ENCODE measurements at places on chromosomes 6 and 20.

DNA sequence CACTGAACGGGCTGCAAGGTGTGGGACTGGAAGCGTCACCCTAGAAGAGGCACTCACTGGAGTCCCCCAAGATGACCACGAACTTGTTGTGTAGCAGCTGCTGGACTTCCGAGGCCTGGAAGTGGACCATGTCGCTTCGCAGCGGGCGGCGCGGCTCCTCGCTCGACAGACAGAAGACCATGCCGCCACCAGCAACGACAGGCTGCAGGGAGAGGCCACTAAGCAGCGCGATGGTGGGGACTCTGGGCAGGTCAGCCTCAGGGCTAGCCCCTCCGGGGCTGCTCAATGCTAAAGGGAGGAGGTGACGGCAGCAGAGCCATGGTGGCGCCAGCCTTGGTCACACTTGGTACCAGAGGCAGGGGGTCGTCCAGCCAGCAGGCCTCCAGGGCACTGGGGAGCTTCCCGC lies 720 bp downstream of the PCED1A start:
- DNase-seq, result no peak

DNA sequence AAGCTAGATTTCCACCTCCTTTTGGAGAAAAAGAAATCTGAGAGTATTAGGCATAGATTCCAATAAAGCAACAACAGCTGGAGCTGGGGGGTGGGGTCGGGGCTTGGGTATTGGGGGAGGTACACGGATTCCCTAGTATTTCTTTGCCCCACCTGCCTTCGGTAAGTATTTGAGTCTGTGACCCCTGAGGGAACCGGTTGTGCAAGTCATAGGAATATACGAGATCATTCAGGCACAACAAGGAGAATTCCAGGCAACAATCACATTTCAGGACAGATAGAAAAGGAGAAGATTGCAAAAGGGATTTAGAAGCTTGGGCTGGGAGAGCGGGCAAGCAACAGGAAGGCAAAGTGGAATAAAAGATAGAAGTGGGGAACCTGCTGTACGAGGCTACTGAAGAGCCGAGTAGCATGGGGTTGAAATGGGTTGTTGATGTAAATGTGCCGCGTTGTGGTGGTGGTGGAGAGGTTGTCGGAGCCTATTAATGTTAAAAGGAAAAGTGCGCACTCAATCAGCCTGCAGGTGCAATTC lies 148.9 kb downstream of the BCAS1 start:
- DNase-seq, result no peak

DNA sequence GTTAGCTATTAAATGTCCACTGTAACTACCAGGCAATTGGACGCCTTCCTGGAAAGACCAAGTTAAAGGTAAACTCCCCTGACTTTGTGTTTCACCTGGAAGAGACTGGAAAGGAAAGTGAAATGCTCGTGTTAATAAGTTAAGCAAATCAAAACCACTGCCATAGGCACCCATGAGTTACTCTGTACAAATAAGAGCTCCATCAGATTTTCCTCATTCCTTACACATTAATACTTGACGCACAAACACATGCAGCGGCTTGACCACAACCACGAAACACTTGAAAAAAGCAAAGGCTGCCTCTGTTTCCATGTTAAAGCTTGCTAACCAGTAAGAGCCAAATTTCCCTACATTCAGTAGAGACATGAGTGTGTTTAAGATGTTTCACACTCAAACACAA lies 19.8 kb downstream of the GCM1 start:
- DNase-seq, result no peak

GRCh38 chr6:60952500-60952899 lies 1333.5 kb downstream of the KHDRBS2 start:
- DNase-seq, result no peak

- no peak for DNase-seq
Observed at GRCh38 chr20:23114018-23114417, 27.9 kb upstream of the CD93 start.

DNA sequence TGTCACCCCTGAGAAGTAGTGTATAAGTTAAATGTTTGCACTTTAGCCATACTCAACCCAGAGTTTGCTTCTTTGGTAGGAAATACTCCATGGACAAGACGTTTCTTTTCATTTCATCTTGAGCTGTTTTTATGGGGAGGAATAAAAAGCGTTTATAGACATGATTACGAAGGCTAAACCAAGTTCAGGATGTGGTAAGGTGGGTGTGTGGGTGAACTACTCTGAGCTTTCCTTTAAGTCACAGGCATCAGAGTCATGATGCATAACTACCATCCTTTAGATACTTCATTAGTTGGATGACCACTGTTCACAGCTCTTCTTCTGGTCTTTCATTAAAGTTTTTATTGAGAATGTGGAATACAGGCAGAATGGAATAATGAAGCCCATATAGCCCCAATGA lies 48.9 kb downstream of the EBF4 start:
- no peak for DNase-seq

DNA sequence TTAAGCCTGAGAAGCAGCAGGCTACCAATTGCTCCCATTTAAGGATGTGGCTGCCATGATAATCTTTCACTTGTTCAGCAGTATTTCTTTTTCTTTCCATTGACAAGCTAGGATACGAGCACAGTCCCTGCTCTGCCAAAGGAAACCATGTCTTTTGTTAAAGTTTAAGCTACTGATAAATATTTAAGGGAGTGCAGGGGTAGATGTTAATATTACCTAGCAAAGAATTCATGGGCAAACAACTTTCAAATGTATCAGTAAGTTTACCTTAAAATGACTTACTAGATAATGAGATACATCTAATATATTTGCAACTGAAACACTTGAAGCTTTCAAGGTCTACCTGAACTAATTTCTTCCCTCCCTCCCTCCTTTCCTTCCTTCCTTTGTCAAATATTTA lies 77.3 kb downstream of the OPN5 start:
- DNase-seq, result no peak

- no peak for DNase-seq
Observed at GRCh38 chr6:111278731-111279130, 191.4 kb downstream of the SLC16A10 start.

- no peak for DNase-seq
Observed at GRCh38 chr6:116191881-116192280, 62.0 kb downstream of the TSPYL4 start.

DNA sequence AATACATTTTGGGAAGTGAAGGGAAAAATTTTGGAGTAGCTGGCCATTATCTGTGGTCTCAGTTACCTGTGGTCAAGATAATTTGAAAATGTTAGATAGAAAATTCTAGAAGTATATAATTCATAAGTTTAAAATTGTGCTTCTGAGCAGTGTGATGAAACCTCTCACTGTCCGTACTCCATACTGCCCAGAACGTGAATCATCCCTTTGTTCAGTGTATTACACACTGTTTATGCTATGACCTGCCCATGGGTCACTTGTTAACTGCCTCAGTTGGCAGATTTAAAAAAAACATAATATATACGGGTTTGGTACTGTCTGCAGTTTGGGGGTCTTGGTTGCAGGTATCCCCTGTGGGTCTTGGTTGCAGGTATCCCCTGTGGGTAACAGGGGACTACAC lies 4.1 kb upstream of the CALHM5 start:
- no peak for DNase-seq

- no peak for DNase-seq
Observed at GRCh38 chr20:33594743-33595142, 67.4 kb upstream of the C20orf144 start.

DNA sequence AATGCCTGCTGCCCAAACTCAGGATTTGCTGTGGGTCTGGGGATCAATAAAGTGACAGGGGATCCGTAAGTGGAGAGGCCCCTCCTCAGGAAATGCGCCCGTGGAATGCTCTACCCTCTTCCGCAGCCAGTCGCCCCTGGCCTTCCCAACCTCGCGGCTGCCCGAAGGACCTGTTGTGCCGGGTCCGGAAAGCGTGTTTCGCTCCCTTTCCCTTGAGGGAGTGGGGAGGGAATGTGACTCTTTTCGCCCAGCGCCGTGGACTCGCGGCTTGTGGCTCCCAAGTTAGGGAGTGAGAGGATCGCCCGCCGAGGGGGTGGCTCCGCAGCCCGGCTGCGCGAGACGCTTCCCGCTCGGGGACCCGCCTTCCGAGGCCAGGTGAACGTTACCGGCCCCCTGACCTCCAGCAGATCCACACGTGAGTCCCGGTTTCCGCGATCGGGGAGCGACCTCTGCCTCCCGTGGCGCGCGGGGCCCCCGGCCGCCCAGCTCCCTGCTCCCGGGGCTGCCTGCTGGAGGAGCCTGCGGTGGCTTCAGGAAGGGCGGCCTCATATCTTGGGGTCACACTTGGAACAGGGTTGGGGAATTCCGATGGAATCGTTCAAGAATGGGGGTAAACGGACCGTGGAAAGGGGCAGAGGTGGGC lies 666 bp downstream of the TPD52L1 start:
- no peak for DNase-seq

DNA sequence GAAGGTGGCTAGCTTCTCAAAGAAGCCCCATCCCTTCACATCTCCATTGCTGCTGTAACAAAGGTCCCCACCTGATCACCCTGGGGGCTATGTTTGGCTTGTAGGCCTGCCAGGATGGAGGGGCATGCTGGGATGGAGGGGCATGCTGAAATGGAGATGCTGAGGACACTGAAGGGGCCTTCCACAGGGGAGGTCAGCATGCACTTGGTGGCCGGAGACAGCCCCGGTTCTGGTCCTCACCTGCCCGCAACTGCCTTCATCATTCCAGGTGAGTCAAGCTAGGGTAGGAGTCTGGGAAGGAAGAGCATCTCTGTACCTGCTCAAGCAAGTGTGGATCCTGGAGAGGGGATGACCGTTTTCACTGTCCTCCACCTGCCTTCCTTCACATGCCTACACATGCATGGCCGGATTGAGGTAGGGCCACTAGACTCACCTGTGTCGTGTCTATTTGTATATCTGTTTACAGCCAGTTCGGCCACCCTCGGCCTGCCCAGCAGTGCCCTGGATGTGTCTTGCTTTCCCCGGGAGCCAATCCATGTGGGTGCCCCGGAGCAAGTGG lies 6.0 kb downstream of the L3MBTL1 start:
- no peak for DNase-seq

DNA sequence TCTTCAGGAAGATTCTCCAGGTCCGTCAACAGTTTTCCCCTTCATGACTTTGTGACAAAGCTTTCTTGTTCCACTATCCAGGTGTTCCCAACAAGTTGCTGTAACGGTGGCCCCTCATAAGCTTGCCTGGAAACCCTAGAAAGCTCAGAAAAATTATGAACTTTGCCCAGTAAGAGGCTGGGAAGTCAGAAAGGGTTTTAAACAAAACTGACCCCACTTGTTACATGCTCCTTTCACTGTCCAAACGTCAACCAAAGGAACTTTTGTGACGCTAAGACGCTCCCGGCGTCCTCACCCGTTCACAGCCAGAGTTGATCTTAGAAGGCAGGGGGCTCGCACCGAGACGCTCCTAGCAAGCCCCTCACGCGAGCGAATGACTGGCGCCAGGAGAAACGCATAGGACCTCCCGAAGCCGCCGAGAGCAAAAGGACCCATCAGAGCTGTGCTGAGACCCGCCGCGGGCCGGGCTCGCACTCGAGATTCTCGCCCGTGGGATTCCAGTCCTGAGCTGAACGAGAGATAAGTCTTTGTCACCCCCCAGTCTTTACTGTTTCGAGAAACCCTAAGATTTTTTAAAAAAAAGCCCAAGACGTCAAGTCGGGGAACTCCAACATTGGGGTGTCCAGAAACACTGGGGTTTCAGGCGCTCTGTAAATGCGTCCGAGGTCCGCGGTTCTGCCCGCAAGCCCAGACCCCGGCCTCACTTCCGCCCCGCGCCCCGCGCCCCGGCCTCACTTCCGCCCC lies 544 bp upstream of the ACAT2 start:
- peak; percentile 58 for DNase-seq

- no peak for DNase-seq
Observed at GRCh38 chr20:3753501-3754275, 13.9 kb downstream of the ADISSP start.
